ENCODE measurements at places on chromosomes 11 and 22.

GRCh38 chr11:110200836-110201235 lies 95.6 kb downstream of the RDX start:
- no peak for DNase-seq

DNA sequence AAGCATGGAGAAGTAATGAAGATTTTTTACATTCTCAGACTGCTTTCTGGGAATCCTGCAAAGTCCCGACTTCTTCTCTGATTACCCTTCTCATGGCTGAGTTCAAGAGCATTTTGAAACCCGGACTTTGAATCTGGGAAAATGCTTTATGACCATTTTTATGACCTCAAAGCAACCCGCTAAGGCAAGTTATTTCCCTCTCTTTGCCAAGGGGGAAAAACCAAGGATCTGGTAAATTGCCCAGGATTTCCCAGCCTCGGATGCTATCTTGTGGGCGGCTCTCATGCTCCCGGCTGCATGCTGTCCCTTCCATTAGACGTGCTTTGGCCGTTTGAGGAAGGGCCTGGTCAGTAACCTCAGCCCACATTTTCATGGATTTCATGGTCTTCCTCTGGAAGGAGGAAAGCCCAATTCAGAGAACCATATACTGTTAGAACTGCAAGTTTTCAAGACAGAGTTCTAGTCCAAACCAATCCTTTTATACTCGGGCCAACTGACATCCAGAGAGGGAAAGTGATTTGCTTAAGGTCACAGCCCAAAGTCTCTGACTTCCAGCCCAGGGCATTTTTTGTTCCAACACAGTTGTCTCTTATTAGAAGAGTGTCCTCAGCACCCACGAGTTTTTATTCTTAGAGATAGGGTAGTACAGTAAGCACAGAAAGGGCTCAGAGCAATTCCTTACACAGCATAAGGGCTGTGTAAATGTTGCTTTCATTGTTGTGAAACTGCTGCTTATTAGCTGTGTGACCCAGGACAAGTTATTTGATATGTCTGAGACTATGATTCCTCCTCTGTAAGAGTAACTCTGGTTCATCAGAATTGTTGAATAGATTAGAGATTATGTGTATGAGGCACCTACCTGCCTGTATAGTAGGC lies 77.4 kb downstream of the NAV2 start:
- DNase-seq, result no peak

GRCh38 chr11:5923427-5923776 lies 18.6 kb upstream of the OR56A3 start:
- DNase-seq, result no peak

DNA sequence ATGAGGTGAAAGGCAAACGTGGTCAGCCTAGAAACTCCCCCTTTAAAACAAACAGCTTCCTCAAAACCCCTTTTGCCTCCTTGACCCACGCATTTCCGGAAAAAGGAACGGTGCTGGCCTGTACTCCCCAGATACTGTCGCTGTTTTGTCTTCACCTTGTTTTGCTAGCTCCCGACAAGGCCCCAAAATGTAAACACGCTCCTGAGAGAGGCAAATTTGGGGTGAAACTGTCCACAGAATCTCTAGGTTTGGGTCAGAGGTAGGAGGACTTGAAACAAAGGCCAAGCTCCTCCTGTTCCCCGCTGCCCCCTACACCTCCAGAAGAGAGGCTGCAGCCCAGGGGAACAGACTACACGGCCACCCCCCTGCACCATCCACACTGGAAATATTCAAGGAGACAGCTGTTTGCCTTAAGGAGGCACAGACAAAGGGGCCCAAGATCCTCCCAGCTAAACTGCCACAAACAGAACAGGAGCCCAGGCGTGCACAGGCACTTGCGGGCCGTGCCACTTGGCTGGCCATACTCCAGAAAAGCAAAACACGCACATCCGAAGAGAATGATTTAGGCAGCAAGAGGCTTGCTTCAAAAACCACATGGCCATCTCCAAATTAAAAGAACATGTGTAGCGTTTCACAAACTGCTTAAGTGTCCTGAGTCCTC lies 160.5 kb upstream of the GRK3 start:
- no peak for DNase-seq

- DNase-seq, result no peak
Observed at GRCh38 chr11:34330653-34331052, 27.2 kb downstream of the ABTB2 start.

- DNase-seq, result no peak
Observed at GRCh38 chr22:37346505-37346895, 64.2 kb downstream of the CYTH4 start.

GRCh38 chr11:90601261-90601660 lies 378.4 kb upstream of the CHORDC1 start:
- DNase-seq, result no peak

GRCh38 chr22:20206709-20207215 lies 55.9 kb upstream of the CCDC188 start:
- no peak for DNase-seq

DNA sequence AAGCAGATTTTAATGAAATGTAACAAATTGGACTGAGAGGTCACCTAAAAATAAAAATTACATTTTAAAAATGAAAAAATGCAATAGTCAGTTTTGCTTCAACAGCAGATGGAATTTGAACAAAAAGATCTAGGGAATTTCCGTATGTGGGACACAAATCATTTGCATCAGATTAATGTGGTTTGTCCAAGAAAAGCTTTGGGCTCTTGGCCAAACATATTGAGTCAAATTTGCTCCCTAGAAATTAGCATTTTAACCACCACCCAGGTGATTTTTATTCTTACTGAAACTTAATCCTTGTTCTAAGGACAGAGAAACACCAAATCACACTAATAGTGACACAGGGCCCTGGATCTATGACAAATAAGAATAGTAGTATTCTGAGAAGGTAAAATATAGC lies 1477.8 kb downstream of the FAM181B start:
- DNase-seq, result no peak

GRCh38 chr11:116963813-116964212 lies 126.4 kb upstream of the APOA1 start:
- no peak for DNase-seq

DNA sequence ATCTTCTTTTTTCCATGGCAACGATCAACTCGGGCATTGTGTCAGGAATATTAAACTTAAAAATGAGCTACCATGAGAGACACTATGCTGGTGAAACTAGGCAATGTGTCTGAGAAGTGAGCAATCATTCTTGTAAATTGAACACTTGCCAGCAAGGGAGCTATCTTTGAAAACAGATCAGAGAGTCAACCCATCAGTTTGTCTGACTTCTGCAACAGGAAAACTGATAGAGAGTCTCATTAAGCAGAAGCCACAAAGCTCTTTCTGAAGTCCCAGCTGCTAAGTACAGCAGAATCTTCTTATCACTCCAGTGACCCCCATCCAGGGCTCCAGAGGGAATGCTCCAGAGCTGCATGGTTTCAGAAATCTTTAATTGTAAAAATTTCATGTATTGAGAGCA lies 114.7 kb downstream of the MSANTD4 start:
- DNase-seq, result no peak

DNA sequence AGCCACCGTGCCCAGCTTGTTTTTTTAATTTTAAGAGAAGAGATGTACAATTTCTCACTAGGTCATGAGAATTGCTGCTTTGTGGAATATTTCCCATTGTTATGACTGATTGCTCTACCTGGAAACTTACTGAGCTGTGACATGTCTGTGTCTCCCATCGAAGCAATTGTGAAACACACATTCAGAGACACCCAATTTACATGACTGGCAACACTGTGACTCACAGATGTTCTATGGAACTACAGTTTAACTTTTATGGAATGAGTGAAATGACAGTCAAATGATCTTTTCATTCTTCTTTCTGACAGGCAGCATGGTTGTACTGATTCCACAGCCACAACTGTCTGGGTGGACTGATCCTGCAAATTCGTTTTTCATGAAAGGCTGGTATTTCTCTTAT lies 32.3 kb downstream of the ELF5 start:
- no peak for DNase-seq

DNA sequence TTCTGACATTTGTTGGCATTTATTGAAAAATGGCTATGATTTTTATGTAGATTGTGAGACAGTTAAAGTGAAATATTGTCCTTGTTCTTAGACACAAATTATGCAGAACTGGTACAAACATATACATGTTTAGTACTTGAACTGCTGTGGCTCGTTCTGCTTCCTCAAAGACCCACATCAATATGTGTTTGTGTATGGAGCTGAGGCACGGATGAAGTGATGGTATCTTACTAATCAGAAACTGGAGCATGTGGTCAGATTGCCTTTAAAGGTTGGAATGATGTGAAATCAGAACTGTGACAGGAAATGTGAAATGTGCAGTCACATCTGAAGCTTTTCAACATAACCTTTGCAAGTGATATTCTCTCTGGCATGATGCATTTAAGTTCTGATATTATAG lies 130.4 kb downstream of the NAV2 start:
- DNase-seq, result no peak

- no peak for DNase-seq
Observed at GRCh38 chr11:78615724-78616123, 41.1 kb upstream of the NARS2 start.

GRCh38 chr22:39147335-39148025 lies 5.0 kb downstream of the CBX7 start:
- no peak for DNase-seq

DNA sequence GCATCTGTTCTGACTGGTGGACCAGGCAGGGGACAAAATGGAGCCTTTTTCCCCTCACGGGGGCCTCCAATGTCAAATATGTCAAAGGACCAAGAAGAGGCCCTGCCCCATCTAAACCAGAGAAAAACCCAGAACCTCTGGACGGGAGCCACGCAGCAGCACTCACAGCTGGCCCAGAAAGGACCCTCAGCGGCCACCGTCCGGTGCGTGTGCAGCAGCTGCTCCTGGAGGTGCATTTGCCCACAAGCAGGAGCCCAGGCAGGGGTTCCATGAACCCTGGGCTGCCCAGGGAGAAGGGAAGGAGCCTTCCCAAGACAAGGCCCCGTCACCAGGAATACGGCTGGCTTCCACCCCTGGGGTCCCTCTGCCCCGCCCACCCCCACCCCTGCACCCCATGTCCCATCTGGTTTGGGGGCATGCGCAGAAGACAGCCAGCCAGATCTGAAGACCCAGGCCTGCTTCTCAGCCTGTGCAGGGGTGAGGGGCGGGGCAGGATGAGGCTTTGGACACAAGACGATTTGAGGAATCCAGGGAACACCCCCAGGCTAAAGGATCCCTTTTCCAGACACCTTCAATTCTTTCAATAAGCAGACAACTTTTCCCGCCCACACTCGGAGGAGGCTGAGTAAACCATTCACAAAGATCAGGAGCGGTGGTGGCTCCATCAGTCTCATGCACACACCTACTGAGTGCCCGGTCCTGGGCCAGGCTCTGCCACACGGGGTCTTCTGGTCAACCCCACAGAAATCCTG lies 423.1 kb downstream of the SHANK2 start:
- no peak for DNase-seq

DNA sequence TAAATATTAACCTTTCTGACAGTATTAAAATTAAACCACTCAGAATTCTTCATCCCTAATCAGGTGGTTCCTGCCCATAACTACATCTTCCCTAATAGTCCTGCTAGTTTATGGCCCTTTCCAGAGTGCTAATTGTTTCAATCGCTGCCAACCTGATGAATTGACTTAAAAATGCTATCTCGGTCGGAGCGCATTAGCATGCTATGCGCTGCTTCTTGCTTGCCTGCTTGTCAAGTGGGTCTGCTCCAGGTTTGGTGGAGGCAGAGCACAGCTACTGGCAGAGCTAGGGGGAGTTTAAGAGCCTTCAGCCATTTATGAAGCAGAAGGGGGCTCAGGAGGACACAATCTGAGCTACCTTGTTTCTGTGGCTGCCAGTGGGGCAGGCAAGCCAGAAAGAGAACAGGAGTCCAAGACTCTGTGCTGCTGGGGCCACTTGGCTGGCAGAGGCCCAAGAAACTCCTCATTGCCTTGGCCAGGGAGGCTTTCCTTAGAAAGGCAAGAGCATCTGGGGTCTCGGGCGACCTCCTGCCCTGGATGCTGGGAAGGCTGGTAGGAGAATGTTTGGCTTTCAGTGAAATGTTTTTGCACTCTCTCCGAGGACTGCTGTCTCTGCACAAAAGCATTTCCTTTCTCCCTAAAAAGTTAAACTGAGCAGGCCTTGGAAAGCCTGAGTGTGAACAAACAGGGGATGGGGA lies 62.1 kb upstream of the PHOX2A start:
- DNase-seq, result no peak

DNA sequence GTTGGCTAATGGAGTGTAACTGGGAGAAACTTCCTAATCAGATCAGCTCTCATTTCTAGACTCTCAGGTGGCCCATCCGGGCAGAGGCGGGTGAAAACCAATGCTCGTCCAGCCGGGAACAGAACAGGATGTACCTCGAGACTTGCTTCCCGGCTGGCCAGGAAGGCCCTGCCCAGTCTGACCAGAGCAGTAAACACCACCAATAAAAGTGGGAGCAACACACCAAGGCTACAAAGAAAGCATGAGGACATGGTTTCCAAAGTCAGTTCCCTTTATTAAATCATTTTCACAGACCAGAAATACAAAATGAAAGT lies 940 bp upstream of the TNKS1BP1 start:
- DNase-seq, result no peak

DNA sequence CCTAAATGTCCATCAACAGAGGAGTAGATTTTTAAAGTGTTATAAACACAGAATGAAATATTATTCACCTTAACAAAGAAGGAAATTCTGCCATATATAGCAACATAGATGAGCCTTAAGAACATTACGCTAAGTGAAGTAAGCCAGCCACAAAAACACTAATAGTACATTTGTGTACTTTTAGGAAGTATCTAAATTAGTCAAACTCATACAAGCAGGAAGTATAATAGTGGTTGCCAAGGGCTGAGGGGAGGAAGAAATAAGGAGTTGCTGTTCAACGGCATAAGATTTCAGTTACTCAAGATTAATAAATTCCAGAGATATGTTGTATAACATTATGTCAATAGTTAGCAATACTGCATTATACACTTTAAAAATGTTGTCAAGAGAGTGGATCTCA lies 181.7 kb upstream of the ZC3H12C start:
- DNase-seq, result no peak

DNA sequence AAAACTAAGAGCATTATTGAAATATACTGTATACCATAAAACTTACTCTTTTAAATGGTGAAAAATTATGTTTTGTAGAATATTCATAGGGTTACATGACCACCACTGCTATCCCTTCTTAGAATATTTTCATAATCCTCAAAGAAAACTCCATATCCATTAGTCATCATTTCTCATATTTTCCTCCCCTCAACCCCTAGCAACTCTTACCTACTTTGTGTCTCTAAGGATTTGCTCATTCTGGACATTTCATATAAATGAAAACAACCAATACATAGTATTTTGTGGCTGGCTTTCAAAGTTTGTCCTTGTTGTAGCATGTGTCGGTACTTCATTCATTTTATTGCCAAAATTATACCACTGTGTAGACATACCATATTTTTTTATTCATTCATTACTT lies 863.8 kb downstream of the KCNA4 start:
- DNase-seq, result no peak

DNA sequence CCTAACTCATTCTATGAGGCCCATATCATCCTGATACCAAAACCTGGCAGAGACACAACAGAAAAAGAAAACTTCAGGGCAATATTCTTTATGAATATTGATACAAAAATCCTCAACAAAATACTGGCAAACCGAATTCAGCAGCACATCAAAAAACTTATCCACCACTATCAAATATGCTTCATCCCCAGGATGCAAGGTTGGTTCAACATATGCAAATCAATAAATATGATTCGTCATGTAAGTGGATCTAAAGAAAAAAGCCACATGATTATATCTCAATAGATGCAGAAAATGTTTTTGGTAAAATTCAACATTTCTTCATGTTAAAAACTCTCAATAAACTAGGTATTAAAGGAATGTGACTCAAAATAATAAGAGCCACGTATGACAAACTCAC lies 40.9 kb downstream of the JRKL start:
- no peak for DNase-seq

GRCh38 chr11:6622261-6623171 lies 3.3 kb upstream of the TPP1 start:
- no peak for DNase-seq
